A549 treated with DMSO at 1 μM for 4 hours (cell line): ENCODE measurements at places on chromosomes 1 and 21. TPM values are rescaled to one million over a fixed set of nuclear protein-coding genes. Genes with fewer than 3 reads are reported as not detected.

TMOD4 gene
- 0.25 to 0.44 TPM (median 0.33 TPM) in 4 of 5 replicates, not detected in the other for total RNA-seq

LRRC52 gene
- total RNA-seq: not detected in 5 replicates

SPATA46 gene
- not detected in 5 replicates for total RNA-seq

LINGO4 gene
- total RNA-seq: not detected in 5 replicates

RNF220 gene
- 54.5 to 64.3 TPM (median 56.8 TPM) in 5 replicates for total RNA-seq

FAM78B gene
- total RNA-seq: 0.15 to 0.38 TPM (median 0.36 TPM) in 5 replicates

C1QB gene
- total RNA-seq: not detected in 5 replicates
